ENCODE measurements at places on chromosomes 12 and 14.

DNA sequence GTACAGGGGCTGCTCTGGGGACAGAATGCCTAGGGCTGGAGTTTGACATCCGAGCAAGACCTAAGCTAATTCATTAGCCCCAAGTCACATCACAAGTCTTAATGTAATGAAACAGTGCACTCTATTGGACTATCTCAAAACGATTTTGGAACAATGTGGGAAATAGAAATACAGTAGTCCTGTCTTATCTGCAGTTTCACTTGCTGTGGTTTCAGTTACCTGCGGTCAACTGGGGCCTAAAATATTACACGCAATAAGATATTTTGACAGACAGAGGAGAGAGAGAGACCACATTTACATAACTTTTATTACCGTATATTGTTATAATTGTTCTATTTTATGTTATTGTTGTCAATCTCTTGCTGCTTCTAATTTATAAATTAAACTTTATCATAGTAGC, 21.1 kb downstream of the MOAP1 start:
- no peak for DNase-seq

GRCh38 chr14:31241450-31242114, 34.0 kb upstream of the HECTD1 start:
- DNase-seq: no peak

GRCh38 chr12:109389146-109389545, 41.4 kb downstream of the MYO1H start:
- DNase-seq: no peak

DNA sequence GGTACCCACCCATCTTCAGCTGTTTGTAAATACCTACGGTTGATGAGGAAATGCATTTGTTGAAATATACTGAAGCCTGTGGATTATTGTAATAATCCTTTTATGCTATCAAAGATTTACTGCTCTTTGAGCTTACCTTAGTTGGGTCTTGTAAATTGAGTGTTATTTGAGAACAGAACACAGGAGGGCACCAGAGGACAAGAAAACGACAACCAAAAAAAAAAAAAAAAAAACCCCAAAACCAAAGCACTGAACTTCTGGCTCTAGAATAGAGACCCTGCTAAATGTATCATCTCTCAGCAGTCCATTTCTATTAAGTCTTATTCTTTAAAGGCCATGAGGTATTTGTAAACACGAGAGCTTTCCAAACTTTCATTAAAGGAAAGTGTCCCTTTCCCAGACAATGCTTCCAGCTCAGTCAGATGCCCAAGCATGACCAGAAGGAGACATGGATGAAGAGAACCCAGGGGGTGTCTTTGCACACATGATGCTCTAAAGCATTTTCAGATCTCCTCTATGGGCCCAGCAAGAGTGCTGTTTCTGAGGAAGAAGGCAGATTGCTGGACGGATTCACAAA, 763.9 kb downstream of the NRXN3 start:
- no peak for DNase-seq

GRCh38 chr12:59182191-59182590, 261.9 kb upstream of the LRIG3 start:
- peak; percentile 2 for DNase-seq

DNA sequence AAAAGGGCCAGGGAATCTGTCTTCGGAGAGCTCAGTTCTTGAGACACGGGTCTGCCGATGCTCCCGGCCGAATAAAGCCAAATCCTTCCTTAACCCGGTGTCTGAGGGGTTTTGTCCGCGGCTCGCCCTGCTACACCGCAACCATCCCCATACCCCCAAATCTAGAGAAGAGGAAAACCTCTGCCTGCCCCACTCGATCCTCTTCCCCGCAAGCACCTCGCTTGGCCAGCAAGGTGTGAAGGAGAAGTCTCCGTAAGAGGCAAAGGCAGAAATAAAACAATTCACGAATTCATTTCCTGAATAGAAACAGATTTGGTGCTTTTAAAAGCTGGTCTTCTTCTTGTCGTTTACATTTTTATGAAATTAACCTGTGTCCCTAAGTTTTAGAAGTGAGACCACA, 67.3 kb upstream of the GALNT9 start:
- no peak for DNase-seq

DNA sequence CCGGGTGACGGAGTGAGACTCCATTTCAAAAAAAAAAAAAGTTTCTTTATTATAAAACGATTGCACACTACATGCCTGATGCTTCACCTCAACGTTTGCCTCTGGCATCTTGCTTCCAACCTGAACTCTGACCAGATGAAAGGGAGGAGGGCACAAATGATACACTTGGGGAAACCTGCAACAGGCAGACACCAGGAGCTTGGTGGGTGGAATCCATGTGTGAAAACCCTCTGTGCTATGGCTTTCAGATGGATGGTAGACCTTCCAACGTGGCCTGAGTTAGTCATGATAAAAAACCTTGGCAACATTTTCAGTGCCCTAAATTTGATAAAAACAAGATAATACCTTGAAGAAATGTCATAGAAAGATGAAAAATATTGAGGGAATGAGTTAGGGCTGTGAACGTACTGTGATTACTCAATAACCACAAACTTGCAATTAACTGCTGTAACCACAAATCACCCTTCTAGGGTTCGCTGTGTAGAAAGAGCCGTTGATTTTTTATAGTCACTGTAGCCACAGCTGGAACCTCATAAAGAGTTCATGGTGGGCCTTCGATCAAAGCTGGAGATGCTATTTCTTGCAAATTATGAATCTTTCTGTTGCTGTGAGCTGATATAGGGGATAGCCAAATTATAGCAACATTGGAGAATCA, 26.1 kb upstream of the GZMB start:
- DNase-seq: no peak

- no peak for DNase-seq
Measured at GRCh38 chr14:23571701-23572523, 4.3 kb upstream of the AP1G2 start.

- peak; percentile 40 for DNase-seq
Measured at GRCh38 chr14:76929927-76930326, 98.6 kb downstream of the IRF2BPL start.

- no peak for DNase-seq
Measured at GRCh38 chr12:91204421-91204820, 21.8 kb upstream of the DCN start.

DNA sequence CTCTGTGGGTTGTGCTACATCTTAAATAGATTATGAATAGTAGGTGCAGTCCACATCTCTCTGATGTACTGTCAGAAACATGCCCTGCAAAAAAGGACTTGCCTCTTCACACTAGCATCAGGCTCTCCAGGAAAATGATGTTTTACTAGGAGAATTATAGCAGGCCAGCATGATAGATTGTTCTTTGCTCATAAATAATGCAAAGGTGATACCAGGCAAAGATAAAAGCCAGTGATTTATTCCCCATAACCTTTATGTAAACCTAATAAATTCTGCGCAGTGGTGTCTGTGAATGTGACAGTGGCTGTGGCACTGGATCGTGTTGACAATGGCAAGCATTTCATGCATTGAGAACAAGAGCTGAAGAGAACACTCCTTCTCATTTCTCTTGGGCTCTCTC, 646.5 kb upstream of the SEL1L start:
- DNase-seq: no peak

DNA sequence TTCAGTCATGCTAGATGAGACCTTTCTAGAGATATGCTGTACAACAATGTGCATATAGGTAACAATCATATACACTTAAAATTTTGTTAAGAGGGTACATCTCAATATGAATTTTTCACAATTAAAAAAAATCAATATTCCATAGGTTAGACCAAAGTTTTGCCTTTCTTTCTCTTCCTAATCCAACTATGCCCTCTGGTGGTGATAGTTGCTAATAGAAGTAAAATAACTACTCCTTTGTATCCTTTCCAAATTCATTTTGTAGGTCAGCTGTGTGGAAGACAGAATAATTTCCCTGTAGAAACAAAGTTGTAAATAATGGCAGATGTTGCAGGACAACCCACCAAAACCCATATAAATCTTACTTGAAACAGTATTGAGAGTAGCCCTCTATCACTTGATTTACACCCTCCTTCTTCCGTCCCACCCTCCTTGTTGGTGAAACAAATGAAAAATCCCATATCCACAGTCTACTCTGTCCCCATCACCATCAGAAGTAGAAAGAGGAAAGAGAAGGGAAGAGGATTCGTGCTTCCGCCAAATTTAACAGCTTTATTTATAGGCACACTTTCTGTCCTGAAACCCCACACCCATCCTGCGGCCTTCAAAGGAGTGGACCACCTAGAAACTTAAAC, 34.2 kb upstream of the KICS2 start:
- DNase-seq: no peak

- DNase-seq: peak; percentile 45
Measured at GRCh38 chr14:105999361-106000028, 473.1 kb downstream of the TMEM121 start.

GRCh38 chr14:82724316-82724715, 1190.7 kb upstream of the SEL1L start:
- DNase-seq: no peak

DNA sequence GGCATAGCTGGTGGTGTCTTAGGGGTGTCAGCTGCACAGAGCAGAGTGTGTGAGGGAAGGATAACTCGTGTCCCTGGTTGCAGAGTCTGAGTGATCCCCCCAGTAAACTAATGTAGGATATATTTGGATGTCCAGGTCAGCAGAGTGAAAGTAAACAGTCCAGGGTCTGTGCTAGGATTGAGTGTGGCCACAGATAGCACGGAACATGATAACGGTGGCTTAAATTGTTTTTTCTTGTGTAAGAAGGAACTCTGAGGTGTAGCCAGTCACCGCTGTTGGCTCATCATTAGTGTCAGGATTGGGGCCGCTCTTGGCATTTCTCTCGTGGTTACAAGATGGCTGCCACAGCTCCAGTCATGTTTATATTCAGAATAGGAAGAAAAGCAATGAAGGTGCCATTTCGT, 97.3 kb downstream of the DERA start:
- DNase-seq: no peak

- no peak for DNase-seq
Measured at GRCh38 chr14:88695870-88696269, 96.9 kb downstream of the EML5 start.

- peak; percentile 21 for DNase-seq
Measured at GRCh38 chr12:110102255-110102654, 21.9 kb upstream of the IFT81 start.

GRCh38 chr14:56324454-56324853, 206.2 kb downstream of the PELI2 start:
- no peak for DNase-seq

GRCh38 chr12:9858135-9858534, 11.0 kb downstream of the CLEC2B start:
- no peak for DNase-seq

DNA sequence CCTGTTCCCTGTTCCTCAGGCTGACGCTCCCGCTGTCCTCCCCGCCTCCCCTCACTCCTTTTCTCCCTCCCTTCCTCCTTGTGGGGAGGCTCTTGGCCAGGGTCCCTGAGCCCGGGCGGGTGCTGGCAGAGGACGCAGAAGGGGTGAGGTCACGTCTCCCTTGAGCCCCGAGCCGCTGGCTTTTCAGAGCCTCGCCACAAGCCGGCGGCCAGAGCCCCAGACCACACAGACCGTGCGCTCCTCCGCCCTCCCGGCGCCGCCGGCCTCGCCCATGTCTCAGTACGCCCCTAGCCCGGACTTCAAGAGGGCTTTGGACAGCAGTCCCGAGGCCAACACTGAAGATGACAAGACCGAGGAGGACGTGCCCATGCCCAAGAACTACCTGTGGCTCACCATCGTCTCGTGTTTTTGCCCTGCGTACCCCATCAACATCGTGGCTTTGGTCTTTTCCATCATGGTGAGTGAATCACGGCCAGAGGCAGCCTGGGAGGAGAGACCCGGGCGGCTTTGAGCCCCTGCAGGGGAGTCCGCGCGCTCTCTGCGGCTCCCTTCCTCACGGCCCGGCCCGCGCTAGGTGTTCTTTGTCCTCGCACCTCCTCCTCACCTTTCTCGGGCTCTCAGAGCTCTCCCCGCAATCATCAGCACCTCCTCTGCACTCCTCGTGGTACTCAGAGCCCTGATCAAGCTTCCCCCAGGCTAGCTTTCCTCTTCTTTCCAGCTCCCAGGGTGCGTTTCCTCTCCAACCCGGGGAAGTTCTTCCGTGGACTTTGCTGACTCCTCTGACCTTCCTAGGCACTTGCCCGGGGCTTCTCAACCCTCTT, at the start of gene TMEM233:
TSS of gene TMEM233 (plus strand) at position 197 of the 821 bp plus-strand sequence. CDS start at position 272, 75 bp downstream.
- no peak for DNase-seq

GRCh38 chr12:69908203-69908602, 83.2 kb downstream of the MYRFL start:
- no peak for DNase-seq

DNA sequence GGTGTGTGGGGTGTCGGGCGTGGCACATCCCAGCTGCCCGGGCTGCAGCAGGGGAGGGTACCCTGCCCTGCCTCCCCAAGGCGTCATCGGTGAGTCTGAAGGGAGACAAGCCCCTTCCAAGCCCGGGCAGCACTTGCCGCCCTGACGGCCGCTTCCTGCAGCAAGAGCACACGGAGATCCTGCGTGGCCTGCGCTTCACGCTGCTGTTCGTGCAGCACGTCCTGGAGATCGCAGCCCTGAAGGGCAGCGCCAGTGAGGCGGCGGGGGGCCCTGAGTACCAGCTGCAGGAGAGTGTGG, 10.1 kb upstream of the PUS1 start:
- DNase-seq: no peak

- no peak for DNase-seq
Measured at GRCh38 chr12:43004908-43005307, 415.4 kb upstream of the PRICKLE1 start.

DNA sequence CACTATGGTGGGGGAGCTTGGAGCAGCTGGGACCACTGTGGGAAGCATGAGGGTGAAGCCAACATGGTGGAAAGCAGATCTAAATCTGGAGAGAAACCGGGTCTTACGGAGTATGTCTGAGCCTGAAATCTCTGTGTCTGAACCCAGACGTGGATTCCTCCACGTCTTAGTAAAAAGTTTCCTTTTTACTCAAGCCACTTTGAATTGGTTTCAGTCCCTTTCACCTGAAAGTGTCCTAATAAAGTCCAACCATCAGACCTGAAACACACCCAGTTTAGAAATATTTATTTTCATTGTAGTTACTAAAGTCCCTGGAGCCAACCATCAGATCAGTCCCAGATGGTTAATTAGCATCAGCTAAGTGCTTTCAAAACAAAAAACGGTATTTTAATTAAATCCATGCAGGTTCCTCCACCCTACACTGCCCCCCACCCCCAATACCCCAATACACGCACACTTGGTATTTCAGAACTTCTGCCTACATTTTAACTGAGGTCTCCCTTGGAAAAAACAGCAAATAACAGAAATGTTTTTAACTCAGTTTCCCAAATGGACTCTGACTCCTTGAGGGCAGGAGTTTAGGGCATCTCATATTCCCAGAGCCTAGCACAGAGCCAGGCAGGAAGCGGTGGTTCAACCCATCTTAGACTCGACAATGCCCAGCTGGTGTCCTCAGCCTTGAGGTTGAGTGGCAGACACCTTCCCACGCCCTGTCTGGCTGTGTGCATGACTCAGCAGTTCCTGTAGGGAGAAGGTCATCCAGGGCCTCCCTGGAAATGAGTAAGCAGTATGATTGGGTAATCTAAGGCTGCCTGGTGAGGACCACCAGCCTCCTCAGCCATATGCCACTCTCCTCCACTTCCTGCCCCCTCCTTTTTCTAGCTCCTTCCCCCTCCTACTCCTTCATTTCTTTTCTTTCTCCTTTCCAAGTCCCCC, 175.8 kb downstream of the TTC8 start:
- no peak for DNase-seq

- no peak for DNase-seq
Measured at GRCh38 chr14:94356379-94357056, 31.9 kb downstream of the SERPINA1 start.
